Stimulated activated CD8-positive, alpha-beta memory T cell treated with anti-CD3 and anti-CD28 coated beads, Interleukin-12 subunit alpha, Interleukin-12 subunit beta, amount 100 ng/mL, for 1 hour (primary cell): ENCODE measurements at places on chromosomes 1 and 21.

DNA sequence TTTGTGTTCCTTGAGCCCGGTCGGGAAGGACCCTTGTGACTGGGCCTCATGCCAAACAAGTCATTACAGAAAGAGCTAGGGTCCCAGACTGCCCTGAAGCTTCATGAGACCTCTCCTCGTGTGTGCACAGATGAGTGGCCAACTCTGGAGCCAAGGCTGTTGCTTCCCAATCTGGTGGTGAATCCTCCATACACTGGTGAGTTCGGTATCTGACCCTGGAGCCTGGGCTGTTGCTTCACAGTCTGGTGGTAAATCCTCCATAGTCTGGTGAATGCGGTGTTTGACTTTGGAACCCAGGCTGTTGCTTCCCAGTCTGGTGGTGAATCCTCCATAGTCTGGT is 737.8 kb downstream of the MATN1 start:
- no peak for DNase-seq

DNA sequence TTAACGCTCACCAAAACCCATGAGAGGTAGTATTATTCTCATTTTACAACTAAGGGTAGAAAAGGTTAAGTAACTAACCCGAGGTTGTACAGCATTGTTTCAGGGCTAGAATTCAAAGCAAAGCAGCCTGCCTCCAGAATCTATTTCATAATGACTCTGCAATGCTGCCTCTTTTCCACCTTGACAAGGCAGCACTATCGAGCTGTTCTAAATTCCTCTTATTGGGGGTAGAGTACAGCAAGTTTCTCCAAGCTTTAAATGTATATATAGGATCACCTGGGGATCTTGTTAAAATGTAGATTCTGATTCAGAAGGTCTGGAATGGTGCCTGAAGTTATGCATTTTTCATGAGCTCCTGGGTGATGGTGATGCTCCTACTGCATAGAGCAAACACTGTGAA is 30.1 kb downstream of the WNT2B start:
- no peak for DNase-seq

DNA sequence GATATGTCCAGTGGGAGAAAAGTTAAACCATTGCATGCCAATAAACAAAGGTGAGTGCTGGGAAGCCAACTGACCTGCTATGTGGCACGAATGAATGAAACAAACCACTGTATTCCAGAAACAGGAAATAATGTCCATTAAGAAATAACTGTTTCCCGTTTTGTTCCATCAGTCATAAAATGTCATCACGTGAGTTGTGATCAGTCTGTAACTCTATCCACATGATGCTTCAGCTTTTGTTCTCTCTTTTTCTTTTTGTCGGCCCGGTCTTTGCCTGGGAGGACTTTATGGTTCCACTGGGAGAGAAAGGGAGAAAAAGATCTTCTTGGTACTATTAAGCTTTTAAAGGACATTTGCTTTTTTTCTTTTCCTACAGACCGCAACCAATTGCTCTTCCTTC is 179.9 kb downstream of the TGFB2 start:
- no peak for DNase-seq

- DNase-seq = no peak
Observed at GRCh38 chr1:24266998-24267397, 52.2 kb upstream of the GRHL3 start.

- DNase-seq = no peak
Observed at GRCh38 chr1:169680377-169681019, 30.9 kb downstream of the SELL start.

- no peak for DNase-seq
Observed at GRCh38 chr1:77605246-77606026, 77.0 kb downstream of the ZZZ3 start.

GRCh38 chr1:161298116-161298515 is 11.7 kb downstream of the MPZ start:
- DNase-seq = no peak

DNA sequence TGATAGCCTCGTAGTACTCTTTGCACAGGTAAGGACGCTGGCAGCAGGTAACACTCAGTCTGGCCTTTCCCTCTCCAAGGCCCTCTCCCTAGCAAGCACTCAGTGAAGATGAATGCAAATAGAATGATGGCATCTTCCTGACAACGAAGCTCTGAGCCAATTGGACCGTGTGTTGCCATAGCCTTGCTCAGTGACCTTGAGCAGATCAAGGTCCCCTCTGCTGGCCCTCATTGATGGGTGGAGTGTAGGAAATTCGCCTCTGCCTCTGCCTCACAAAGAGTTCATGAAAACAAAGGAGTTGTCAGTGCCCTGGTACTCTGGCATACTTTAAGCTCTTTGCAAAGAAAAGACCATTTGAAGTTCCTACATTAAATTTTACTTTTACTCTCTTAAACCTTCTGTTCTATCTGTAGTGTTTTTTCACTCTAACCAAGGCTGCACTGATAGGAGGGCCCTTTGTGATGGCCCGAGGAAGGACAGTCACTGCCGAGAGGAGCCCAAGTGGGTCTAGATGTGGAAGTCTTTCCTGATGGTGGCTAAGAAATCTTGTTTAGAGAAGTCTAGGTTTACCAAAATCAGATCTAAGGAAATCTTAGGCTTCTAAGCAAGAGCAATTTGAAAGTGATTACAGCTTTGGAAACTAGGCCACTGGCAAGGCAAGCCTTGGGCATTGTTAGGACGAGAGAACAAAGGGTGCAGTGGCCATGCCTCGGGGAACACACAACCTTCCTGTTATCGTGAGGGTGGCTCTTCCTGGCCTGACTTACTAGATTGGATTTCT is 38.2 kb downstream of the SMYD2 start:
- DNase-seq = no peak

DNA sequence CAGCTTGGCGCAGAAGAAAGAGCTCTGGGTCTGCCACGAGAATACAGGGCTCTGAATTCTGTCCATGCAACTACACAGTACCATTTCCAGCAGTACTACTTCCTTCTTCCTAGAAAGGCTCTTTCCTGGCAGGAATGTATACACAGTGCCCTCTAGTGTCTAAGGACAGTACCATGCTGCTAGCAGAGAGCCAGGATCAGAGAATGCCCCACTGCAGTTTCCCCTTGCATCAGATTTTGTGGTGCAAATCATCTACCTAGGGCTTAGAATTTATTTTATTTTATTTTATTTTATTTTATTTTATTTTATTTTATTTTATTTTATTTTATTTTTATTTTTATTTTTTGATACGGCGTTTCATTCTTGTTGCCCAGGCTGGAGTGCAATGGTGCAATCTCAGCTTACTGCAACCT is 50.8 kb downstream of the PAX7 start:
- no peak for DNase-seq

DNA sequence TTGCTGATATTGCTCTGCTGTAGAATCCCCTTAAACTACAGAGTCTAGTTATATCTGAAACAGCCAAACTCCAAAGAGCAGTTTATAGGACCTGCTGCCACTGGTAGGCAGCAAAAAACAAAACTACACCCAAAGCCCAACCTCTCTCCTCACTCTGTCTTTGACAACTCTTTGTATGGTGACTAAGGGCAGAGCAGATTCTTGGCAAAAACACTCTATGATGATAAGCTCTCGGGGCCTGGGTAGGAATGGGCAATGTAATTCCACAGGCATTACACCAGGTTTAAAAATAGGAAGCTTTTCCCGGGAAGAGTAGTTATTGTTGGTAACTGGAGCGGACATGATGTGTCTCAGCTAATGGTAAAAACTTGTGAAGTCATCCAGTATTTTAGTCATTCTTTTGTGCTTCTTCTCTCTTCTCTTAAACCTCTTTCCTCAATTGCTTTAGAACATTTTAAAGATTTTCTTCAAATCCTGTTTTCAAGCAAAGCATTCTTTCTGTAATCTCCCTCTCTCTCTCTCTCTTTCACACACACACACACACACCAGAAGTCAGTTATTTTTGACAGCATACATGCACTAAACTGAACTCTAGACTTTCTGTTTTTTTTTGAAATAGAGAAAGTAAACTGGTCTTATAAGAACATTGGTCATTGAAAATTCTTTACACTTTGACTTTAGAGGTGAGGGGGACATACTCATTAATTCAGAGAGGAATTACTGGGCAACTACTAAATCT is 193.5 kb downstream of the PAPPA2 start:
- no peak for DNase-seq

GRCh38 chr1:204222764-204223055 is 8.9 kb upstream of the GOLT1A start:
- no peak for DNase-seq

- peak; percentile 29 for DNase-seq
Observed at GRCh38 chr1:235867903-235868469, 1.3 kb upstream of the LYST start.

DNA sequence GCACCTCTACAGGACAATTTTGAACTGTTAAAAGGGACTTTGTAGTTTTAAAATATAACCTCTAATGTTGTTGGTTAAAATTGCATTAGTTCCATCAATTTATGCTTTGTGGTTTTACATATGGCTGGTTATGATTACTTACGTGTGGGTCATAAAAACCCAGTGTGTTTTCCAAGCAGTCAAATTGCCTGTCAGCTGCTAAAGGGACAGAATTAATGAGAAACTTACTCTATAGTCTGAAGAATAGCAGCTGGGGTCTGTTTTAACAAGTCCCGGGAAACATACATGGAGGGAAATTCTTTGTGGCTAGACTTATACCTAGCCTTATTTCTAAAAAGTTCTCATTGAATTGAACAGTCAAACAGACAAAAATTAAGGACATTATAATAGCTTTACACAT is 820.9 kb upstream of the ADGRL4 start:
- no peak for DNase-seq

GRCh38 chr1:27364696-27365371 is 1.9 kb downstream of the MAP3K6 start:
- DNase-seq = no peak

GRCh38 chr1:227891223-227891954 is 56.3 kb downstream of the WNT9A start:
- no peak for DNase-seq
